M059J (cell line): ENCODE measurements at places on chromosomes 6 and 20. TPM values are rescaled to one million over a fixed set of nuclear protein-coding genes. Genes with fewer than 3 reads are reported as not detected.
A peak's percentile ranks its signal among the peaks of the same experiment; 100 is the strongest.

The SNPH gene
- 4.0 and 9.9 TPM in 2 replicates for total RNA-seq

- no peak for DNase-seq
Measured at GRCh38 chr6:150745896-150746295, 119.6 kb upstream of the MTHFD1L start.

DNA sequence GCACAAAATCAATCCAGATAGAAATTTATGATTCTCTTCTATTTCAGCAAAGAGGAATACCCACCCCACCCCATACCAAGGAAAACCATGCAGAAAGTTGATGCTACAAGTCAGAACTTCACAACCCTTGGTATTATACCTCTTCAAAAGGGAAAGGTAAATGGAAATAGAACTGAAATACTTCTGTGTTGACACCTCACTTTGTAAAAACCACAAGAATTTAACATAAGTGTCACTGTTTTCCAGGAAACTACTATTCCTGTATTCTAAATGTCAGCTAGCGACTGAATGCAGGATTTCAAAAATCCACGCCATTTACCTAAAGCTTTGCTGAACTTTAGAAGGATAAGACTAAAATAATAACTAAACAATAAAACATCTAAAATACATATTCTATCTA lies 3.6 kb downstream of the CPNE1 start:
- DNase-seq, result peak; percentile 62

GRCh38 chr6:40535110-40535818 lies 51.9 kb downstream of the LRFN2 start:
- no peak for DNase-seq

DNA sequence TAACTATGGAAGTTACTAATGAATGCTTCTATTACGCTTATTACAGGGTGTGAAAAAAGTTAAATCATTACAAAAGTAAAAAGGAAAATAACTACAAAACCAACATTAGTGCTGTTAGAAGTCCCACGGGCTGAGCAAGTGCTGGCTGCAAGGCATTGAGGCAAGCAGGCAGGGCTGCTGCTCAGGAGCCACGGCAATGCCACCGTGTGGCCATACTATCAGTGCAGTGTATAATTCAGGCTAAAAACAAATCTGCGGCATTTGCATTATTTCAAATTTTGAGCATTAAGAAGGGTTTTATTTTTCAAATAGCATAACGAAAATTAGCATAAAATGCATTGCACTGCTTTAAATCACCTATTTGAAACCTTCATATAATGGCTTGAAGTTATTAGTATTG lies 17.1 kb downstream of the IFNGR1 start:
- DNase-seq, result no peak

DNA sequence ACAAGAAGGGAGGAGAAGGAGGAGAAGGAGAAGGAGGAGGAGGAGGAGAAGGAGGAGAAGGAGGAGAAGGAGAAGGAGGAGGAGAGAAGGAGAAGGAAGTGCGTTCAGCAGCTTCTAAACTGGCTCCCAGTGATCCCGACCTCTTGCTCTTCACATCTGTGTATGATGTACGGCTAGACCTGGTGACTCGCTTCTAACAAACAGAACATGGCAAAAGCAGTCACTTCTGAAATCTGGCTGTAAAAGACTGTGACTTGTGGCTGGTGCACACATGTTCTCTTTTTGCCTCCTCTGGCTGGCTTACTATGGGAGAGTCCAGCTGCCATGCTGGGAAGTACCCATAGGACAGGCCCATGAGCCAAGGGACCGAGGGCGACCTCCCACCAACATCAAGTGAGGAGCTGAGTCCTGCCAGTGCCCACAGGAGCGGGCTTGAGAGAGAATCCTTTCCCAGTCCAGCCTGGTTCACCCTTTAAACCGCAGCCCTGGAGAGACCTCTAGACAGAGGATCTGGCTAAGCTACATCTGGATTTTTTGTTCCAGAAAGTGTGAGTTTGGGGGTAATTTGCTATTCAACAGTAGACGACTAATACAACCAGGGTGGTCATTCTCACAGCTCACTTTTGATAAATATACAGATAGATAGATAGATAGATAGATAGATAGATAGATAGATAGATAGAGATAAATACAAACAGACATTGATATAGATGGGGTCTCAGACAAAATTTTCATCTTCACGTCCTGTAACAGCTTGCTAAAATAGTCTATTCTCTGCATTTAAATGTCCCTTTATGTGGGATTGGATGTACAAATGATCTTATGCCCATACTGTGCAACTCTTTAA lies 42.3 kb downstream of the RPP40 start:
- no peak for DNase-seq
